ENCODE measurements at places on chromosomes 7 and 10.

- DNase-seq = no peak
These were observed 123.2 kb downstream of the ST7 start for GRCh38 chr7:117076426-117076943.

DNA sequence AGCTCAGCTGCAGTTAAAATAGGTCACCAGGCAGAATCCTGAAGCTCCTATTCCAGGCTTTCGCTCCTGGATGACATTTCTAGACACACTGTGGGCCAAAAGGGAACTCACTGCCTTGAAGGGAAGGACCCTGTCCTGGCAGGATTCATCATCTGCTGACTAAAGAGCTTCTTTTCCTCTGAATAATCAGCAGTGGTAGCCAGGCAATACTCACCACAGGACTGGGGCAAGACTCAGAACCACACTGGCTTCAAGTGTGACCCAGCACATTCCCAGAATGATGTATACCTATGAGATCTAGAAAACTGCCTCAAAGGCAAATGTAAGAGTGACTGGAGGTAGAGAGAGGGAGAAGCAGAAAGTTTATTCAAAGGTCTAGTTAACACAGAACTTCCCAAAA, 29.5 kb upstream of the EBF3 start:
- DNase-seq = no peak

- no peak for DNase-seq
These were observed 30.8 kb downstream of the FKBP6 start for GRCh38 chr7:73358590-73359275.

- no peak for DNase-seq
These were observed 42.9 kb downstream of the CHN2 start for GRCh38 chr7:29237489-29237888.

- DNase-seq = no peak
These were observed 57.4 kb upstream of the ACBD5 start for GRCh38 chr10:27297844-27298521.

GRCh38 chr10:102452672-102453340, 1.5 kb upstream of the C10orf95 start:
- peak; percentile 41 for DNase-seq

DNA sequence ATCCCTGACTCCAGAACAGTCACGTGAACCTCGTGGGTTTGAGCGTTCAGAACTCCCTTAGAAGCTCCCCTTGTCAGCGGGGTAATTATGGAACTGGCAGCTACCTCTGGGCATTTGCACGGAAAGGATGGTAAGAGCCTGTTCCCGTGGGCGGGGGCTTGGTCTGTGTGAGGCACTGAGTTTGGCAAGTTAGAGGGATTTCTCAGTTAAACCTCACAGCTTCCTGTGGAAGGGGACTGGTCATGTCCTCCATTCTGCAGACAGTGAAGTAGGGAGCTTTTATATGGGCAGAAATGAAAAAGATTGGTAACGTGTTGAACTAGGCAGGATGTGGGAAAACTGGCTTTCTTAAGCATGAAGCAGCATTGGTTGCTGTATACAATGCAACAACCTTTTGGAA, 16.0 kb downstream of the PALD1 start:
- no peak for DNase-seq

DNA sequence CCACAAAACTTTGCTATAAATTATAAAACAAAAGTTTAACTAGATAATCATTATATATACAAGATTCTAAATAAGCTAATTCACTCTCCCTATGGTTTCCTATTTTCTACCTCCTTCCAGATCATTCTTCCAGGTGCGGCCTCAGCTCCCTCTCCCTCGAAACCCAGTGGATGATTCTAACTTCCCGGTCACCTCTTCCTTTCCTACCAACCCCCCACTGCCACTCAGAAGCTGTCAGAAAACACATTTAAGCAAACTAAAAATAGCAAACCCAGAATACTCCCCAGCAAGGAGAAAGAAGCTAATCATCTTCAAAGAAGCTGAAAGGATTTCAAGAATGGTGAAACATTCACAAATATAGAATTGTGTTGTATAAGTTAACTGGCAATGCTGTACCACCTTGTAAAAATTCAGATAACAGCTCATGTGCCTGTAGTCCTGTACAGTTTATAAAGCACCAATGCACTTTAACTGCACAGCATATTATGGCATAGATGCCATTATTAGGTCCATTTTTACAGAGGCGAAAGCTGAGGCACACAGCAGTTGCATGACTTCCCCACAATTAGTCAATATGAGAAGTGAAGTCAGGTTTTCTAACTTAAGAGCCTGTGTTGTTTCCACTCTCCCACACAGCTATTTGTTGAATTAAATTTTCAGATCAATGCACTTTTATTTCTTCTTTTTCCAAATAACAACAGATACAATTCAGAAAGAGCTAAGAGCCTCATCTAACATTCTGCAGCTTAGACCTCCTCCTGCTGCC, 13.7 kb upstream of the DNTT start:
- no peak for DNase-seq

DNA sequence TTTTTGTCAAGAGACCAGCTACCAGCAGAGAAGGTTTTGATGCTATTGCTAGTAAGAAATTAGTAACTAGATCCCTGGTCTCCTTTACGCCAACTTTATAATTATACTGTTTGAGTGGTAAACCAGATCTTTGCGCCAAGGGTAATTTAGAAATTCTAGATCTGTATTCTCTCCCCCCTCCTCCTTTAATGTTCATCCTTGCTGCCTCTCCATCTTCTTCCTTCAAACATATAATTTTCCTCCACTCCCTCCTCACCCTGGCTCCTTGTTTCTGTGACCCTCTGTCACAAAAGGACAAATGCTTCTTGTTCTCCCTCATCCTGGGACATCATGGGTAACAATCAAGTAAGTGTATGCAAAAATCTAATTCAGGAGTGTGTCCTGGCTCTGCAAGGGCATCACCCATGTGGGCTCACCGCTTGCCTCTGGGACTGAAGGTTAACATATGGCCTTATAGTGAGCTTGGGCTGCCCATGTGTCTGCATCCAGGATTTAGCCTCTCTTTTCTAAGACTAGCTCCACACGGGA, 121.2 kb downstream of the BAMBI start:
- DNase-seq = no peak

- DNase-seq = no peak
These were observed 102.5 kb downstream of the APBB1IP start for GRCh38 chr10:26540601-26541000.

- DNase-seq = no peak
These were observed 764.3 kb downstream of the SUGCT start for GRCh38 chr7:40899151-40899550.

DNA sequence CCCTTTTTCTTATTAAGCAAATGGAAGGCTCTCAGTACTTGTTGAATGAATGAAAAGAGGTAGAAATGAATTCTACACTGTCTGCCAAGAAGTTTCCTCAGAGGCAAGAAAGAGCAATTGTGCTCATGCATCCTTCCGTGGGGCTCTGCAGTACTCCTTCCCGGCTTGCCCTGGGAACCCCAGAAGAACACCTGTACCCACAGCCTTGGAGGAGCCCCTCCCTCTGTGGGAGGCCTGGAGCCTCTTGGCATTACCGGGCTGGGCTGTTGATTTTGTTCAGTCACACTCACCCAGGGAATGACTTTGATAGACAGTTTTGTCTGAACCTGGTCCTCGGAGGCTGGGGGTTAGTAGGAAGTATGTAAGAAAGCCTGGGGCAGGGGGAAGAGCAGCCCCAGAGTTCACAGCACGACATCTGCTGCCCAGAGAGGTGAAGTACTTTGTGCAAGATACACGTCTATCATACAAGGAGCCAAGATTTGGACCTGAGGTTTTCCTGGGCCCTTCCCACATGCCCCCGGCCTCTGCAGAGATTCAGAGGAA, 134.8 kb upstream of the GDF10 start:
- DNase-seq = no peak

- no peak for DNase-seq
These were observed 5.6 kb downstream of the IMPDH1 start for GRCh38 chr7:128404143-128404681.

- DNase-seq = no peak
These were observed 3.8 kb downstream of the GRK5 start for GRCh38 chr10:119211176-119211575.

DNA sequence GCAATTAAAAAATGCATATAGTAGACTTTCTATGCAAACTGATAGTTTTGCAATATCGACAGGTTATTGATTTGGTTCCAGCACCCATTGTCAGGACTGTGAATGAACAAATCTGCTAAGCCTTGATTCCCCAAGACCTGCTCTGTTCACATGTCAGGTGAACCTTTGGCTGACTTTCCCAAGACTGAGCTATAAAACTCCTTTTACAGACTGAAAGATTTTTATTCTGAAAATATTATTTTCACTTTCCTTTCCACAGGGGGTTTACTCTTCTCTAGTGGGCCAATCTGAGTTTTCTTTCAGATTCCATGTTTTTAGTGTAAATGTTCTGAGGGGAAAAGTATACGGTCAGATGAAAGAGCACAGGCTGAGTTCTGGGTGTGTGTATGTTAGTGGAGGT, 199.2 kb upstream of the BMPER start:
- DNase-seq = no peak

DNA sequence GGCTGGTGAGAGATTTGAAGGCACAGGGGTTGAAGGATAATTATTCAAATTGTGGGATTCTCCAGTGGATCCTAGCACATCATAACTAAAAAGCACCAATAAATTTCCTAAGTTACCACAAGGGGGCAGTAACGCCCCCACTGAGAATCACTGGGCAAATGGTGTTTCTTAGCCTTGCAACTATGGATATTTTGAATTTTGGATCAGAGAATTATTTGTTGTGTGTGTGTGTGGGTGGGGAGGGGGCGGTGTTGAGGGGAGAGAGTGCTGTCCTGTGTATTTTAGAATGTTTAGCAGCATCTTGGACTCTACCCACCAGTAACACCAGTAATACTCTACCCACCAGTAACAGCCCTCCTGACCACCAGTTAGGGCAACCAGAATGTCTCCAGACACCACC, 63.3 kb upstream of the PRKG1 start:
- DNase-seq = peak; percentile 53

DNA sequence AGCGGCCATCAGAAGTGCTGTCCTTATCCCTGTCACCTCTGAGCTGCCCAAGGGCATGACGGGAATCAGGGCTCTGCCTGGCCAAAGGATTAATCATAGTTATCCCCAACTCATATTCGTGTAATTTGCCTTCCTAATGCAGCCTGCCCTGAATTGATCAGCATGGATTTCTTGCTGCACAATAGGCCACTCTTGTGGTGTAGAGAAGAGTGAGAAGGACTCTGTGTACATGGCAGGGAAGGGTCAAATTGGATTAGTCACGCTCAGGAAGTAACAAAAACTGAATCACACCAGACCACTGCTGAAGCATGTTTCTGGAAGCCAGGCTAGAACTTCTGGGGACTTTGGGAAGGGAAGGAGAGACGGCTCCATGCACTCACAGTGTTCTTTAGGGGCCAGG, 227.0 kb downstream of the BUB3 start:
- DNase-seq = no peak

DNA sequence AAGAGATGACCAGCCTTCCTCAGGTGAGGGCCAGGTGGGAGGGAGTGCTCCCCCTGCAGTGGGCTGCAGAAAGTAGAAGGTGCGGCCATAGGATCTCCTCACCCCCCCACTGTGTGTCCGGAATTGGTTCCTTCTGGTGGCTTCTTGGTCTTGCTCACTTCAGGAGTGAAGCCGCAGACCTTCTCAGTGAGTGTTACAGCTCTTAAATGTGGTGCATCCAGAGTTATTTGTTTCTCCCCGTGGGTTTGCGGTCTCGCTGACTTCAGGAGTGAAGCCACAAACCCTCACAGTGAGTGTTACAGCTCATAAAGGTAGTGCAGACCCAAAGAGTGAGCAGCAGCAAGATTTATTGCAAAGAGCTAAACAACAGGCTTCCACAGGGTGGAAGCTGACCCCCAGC, 90.3 kb upstream of the NPS start:
- no peak for DNase-seq

DNA sequence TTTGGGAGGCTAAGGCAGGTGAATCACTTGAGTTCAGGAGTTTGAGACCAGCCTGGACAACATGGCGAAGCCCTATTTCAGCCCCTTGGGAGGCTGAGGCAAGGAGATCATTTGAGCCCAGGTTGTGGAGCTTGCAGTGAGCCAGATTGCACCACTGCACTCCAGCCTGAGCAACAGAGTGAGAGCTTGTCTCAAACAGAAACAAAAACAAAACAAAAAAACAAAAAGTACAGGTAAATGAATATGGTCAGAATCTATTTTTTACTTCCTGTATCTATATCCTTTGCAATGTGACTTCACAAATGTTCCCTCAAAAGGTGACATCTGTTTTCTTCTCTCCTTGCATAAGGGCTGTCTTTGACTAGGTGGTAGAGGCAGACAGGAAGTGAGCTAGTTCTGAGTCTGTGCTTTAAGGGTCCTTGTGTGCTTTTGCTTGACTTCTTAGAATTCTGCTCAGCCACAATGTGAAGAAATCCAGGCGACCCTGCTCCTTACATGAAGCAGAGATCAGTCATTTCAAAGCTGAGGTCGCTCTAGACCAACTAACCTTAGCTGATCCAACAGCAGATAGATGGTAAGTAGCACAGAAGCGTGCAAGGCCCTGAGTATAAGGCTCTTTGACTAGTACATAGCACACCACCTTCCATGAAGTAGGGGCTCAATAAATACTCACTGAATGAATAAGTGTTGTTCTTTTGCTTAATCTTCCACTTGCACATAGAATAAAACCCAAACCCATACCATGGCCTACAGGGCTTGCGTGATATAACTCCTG, 423.2 kb upstream of the PCDH15 start:
- no peak for DNase-seq

- peak; percentile 70 for DNase-seq
These were observed 21.5 kb downstream of the POLL start for GRCh38 chr10:101566333-101567164.

GRCh38 chr10:62594093-62594520, 210.4 kb upstream of the ADO start:
- DNase-seq = peak; percentile 61

- no peak for DNase-seq
These were observed 336.8 kb downstream of the WDR11 start for GRCh38 chr10:121188005-121188404.

DNA sequence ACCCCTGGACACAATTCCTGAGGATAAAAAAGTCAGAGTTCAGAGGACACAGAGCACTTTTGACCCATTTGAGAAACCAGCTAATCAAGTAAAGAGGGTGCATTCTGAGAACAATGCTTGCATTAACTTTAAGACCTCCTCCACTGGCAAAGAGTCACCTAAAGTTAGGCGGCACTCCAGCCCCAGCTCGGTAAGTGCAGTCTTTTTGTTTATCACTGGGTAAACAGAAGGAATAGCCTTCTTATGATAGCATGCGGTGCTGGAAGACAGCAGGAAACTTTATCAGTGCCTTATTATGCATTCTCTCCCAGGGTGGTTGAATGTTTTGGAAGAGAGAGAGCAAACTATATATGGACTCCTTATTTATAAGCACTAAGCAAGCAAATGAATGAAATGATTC, 130.5 kb downstream of the CDK14 start:
- DNase-seq = peak; percentile 85
